Epithelial cell of prostate (primary cell): ENCODE measurements at places on chromosomes 13 and 19.

DNA sequence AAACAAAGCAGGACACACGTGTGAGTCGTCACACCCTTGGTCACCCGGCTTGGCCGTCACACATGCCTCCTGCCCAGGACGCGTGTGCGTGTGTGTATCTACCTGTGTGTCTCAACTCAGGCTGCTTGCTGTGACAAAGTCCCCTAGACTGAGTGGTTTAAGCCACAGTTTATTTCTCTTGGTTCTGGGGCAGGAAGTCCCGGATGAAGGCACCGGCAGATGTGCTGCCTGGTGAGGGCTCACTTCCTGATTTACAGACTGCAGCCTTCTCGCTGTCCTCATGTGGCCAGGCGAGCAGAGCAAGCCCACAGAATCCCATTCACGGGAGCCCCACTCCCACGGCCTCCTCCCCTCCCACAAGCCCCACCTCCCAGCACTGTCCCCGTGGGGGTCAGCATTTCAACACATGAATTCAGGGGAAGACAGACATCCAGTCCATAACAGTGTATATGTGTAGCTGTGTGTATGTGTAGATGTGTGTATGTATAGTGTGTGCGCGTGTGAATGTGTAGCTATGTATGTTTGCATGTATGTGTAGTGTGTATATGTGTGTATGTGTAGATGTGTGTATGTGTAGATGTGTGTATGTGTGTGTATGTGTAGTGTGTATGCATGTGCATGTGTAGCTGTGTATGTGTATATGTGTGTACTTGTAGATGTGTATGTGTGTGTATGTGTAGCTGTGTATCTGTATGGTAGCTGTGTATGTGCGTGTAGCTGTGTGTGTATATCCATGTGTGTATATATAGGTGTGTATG, 51.5 kb downstream of the MCF2L start:
- no peak for DNase-seq

DNA sequence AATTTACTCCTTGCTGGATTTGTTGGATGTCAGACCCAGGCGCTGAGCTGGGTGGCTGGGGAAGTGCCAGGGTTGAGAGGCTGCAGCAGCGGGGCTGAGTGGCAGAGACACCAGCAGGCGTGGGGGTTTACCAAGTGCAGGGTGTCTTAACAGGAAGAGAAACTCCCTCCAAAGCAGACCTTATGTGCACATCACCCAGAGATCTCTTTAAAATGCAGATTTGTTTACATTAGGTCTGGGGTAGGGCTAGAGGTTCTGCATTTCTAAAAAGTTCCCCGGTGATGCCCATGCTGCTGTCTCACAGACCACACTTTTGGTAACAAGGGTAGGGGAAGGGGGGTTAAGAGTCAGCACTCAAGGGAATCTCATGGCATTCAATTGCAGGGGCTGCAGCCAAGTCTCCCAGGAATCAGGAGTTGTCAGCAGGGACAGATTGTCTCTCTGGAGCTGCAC, 80.7 kb upstream of the OLFM4 start:
- no peak for DNase-seq

- no peak for DNase-seq
These were observed 23.5 kb upstream of the ALOX5AP start for GRCh38 chr13:30711837-30712236.

- DNase-seq = no peak
These were observed 3.8 kb downstream of the GPC6 start for GRCh38 chr13:93230261-93230855.

GRCh38 chr19:19480688-19481087, 34.7 kb downstream of the TSSK6 start:
- no peak for DNase-seq

DNA sequence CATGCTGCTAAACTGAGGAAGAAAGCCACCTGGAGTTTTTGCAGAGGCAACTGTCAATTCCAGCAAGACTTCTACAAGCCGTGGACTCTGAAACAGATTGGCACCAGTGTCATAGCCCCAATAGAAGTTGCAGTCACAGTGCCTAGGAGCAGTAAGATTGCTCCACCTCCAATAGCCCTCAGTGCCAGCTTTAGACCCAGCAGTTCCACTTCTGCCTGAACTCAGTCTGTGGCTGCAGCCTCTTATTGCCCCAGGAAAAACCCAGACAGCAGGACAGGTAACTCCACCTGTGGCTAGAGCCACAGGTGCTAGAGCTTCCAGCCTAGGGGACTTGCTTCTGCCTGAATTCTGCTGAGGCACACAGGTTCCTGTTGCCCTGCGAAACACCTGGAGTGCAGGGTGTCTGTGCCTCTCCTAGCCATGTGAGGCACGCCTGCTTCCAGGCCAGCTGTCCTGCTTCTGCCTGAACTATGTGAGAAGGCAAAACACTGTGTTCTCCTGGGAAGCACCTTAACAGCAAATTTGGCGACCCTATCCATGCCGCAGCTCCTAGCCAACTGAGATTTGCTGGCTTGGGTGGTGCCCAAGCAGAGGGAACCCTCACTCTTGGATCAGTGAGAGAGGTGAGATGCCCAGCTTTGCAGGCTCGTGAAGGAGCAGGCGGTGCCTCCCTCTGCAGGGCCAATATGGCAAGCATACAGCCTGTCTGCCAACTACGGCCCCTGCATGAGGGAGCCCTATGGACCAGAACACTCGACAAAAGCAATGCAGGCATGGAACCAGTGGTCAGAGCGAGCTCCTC, 607.6 kb downstream of the PCDH17 start:
- DNase-seq = no peak

GRCh38 chr13:50198508-50198907, 183.3 kb downstream of the KCNRG start:
- peak; percentile 33 for DNase-seq

DNA sequence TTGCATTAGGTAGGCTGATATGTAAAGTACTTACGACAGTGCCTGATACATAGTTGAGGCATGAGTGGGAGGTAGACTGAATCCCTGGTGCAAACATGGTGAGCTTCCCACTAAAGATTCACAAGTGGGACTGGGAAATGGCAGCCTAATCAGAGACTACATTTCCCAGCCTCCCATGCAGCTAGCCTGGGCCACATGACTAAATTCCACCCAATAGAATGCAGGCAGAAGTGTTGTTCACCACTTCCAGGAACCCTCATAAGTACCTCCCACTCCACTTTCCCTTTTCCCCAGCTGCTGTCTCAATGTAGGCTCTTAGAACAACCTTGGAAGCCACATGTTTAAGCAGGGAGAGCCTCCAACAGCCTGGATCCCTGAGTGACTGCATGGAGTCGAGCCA, 104.9 kb downstream of the CACNA1A start:
- no peak for DNase-seq

- DNase-seq = no peak
These were observed 11.8 kb downstream of the PPP1R37 start for GRCh38 chr19:45104658-45105349.

- no peak for DNase-seq
These were observed 16.0 kb downstream of the SMAD9 start for GRCh38 chr13:36903925-36904595.

DNA sequence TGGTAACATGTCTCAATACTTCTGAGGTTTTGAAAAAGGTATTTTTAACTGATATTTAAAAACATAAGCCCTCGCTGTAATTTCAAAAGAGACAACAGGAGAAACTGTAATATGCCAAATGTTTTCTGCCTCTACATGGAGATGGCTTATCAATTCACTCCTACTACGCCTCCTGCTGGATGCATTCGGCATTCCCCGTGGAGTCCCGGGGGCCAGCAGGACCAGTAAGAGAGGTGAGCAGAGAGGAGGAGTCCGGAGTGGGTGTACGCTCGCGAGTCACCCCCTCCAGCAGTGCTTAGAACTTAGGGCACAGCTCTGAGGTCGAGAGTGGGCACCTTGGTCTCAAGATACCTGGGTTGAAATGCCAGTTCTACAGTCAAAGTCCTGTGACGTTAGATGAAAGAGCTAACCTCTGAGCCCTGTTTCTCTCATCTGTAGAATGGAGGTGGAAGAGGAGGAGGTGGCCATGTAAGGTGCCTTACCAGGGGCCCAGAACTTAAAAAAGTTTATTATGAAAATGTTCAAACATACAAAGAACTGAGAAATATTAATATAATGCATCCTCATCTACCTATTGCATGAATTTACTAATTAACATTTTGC, 110.2 kb downstream of the STK24 start:
- DNase-seq = no peak
